ENCODE measurements at places on chromosomes 2 and 18. TPM values are rescaled to one million over a fixed set of nuclear protein-coding genes. Genes with fewer than 3 reads are reported as not detected.

REV1 gene
- 54.2 TPM for polyA plus RNA-seq

FBLN7 gene
- 16.3 TPM for polyA plus RNA-seq

DNA sequence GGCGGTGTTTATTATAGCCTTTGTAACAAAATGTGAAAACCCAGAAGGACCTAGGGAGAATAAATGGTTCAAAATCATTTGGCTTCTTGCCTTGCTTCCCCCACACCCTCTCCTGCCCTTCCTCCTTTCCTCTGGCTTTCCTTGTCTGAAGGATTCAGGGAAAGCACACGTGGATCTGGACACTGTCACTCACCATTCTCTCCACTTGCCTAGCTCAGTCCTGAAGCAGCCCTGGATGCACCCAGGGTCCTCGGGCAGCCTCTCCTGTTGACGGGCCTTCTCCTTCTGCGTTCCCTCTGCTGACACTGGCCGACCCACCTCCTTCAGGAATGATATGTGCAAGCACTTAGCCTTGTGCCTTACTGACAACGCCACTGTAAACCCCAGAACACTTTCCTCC, 68.4 kb downstream of the FAM210A start:
- DNase-seq: no peak

DNA sequence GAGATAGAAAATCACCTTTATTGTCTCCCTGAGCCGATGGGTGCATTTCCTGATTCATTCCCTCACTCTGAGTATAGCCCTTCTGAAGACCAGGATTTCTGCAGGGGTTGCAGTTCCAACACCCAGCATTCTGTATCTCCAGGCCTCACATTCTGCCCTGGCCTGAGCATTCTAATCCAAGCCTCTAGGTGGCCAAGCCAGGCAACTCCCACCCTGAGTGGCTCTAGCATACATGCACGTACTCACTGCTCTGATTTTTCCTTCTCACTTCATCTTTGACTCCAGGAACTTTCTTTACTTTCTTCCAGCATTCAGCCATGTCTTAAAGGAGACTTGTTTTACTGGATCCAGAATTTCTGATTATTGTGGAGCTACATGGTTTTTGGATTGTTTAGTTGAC, 100.7 kb upstream of the STK39 start:
- DNase-seq: no peak

DNA sequence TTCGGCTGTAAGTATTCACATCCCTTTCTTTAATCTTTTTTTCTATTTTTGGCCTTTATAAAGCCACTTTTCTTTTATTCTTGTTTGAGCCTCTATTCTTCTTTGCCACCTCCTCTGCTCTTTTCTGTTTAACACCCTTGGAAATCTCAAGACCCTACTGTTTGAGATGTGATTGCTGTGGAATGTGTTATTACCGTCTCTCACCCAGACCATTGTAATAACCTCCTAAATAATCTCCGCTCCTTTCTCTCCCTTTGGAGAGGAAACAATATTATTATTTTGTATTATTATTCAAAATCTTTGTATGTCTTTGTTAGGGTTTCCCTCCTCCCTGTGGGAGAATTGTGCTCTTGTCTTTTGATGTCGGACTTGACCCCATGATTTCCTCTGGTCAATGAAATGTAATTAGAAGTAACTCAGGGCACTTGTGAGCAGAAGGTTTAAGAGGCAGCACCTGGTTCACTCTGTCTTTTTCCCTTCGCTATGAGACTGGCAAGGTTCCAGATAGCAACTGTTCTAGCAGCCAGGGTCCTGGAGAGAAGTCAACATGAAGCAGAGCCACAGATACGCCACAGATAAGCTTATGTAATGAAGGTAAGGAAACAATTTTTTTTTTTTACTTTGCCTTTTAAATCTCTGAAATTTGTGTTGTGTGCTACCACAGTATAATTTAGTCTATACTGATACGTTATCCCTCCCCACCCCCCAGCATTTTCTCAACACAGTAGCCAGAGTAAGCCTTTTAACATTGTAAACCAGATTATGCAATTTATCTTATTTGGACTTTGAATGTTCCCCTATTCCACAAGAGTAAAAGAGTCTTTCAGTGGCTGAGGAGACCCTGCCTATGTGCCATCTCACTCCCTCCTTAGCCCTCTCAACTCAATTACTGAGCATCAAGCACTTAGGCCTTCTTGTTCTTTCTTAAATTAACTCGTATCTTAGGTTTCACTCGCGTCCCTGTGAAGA, 601.2 kb upstream of the ZNF804A start:
- no peak for DNase-seq

GRCh38 chr2:218863021-218863520, 3.5 kb downstream of the WNT6 start:
- DNase-seq: no peak

GRCh38 chr2:153145470-153145978, 333.0 kb downstream of the RPRM start:
- no peak for DNase-seq

GALNT1 gene
- polyA plus RNA-seq: 77.5 TPM

DNA sequence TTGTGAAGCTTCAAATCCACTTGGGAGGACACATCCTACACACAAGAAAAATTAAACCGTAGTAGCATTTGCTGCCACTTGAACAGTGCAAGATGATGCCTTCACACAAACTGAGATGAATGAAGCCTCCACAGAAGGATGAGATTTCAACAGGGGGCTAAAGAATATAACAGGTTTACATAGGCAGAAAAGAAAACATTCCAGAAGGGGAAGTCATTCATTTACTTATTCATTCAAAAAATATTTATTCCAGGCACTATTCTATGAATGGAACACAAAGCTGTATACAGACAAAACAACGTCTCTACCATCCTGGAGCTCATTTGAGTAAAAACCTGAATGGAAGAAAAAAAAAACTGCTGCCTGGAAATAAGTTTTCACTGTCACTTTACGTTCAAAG, 170.5 kb downstream of the CDH20 start:
- DNase-seq: no peak

DNA sequence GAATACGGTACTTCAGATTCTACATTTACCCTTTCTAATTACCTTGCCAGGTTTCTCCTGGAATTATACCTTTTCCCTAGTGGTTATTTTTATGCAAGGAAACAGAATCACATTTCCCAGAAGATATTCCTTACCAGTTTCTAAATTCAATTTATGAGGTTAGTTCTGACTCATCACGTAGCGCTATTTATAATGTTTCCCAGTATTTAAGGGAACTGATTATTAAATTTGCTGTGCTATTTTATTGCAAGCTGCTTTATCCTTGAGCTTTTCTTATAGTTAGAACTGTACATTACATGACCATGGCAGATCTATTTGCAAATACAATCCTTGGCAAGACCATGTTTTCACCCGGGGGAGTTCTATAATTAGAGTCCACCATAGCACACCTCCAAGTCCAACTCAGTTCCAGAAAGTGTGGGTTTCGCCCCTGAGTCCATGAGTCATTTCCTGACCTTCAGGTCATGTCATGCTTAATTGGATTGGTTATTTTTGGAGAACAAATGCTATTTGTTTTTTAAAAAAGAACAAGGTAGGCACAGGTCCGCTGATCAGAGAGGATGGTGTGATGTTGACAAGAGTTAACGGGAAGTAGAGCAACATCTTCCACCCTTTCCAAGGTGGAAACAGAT, 126.6 kb downstream of the ZNF532 start:
- no peak for DNase-seq

GRCh38 chr2:223969856-223970255, 12.6 kb downstream of the MRPL44 start:
- no peak for DNase-seq

DNA sequence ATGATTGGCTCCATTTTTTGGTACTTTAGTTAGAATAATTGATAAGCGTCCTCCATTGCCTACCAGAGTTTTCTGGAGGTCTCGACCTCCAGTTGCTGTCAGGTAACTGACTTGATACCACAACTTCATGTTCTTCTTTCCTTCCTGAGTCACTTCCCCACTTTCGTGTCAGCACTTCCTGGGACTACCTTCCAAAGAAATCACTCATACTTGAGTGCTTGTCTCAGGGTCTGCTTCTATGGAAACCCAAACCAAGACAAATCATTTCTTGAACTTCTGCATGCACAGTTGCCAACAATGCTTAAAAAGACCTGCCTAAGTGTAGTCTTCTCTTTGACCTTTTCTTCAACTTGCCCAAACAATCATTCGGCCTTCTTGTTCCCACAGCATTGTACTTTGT, 210.3 kb upstream of the ETAA1 start:
- DNase-seq: no peak

DNA sequence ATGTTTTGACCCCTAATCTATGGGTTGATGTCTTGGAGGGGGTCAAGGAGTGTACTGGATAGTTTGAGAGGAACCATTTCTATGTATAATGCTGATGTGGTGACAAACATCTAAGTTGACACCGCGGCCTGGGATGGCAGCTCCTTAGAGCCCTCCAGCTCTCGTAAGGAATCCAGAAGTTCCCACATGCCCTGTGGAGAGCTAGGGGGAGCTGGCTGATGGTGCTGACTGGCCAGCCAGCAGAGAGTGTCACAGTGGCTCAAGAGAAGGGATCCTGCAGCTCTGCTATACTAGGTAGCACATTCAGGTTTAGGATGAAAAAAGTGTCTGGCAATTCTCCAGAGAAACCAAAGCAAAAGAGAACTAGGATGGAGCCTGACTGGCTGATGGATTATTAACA, 842.2 kb upstream of the VRK2 start:
- DNase-seq: no peak

DNA sequence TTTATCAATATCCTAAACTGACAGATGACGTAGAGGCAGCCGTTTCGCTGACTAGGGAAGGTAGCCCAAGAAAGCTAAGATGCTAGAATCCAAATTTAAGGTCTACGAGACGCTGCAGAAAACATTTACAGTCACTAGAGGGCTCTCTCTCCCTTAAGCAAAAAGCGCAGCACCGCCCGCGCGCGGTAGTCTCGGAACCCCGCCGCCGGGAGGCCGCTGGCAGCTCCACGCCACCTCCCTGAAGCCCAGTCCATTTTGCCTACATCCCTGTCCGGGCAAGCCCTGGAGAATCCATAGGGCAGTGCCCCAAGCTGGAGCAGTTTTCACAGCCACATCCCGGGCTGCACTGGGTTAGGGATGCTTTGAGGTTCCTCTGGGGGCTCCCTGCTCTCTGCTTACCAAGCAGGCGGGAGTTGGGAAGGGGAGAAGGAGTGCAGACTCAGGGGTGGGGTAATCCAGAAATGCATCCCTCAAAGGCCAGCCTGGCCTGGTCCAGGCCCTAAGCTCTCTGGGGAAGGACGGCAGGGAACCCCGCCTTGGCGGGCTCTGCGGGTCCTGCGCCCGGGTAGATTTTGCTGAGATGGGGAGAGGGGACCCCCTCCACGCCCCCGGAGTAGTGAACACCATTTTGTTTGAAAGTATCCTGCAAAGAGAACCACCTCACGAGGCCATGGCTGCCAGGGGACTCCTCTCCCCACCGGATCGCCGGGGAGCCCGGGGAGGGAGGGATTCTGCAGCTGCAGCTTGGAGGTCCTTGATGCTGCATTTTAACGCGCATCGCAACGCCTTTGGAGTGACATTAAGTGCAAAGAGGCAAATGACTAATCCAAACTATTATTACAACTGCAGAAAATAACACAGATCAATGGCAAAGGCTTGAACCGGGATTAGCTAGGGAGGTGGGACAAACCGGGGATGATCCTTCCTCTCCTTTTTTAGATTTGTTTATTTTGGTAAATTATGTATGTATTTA, 1.3 kb upstream of the DPYSL5 start:
- DNase-seq: no peak

DNA sequence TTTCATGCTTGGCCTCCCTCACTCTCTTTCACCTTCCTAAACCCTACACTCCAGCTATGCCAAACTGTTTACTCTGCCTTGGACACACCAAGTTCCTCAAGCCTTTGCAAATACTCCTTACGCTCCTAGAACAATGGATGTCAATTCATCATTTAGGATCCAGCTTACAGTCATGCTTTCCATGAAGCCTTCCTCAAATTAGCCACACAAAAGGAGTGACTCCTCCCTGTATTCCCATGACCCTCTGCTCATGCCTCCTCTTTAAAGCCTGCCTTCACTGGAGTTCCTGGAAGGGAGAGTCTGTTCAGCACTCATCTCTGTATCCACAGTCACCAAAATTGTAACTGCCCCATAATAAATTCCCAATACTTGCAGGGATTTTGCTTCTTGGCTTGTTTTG, 721 bp upstream of the EHD3 start:
- no peak for DNase-seq

GRCh38 chr18:21834299-21834660, 93.7 kb downstream of the MIB1 start:
- no peak for DNase-seq

NMUR1 gene
- polyA plus RNA-seq: 0.98 TPM

GATA6 gene
- polyA plus RNA-seq: 11.3 TPM

MC2R gene
- polyA plus RNA-seq: not detected

GRHL1 gene
- polyA plus RNA-seq: 5.4 TPM

DNA sequence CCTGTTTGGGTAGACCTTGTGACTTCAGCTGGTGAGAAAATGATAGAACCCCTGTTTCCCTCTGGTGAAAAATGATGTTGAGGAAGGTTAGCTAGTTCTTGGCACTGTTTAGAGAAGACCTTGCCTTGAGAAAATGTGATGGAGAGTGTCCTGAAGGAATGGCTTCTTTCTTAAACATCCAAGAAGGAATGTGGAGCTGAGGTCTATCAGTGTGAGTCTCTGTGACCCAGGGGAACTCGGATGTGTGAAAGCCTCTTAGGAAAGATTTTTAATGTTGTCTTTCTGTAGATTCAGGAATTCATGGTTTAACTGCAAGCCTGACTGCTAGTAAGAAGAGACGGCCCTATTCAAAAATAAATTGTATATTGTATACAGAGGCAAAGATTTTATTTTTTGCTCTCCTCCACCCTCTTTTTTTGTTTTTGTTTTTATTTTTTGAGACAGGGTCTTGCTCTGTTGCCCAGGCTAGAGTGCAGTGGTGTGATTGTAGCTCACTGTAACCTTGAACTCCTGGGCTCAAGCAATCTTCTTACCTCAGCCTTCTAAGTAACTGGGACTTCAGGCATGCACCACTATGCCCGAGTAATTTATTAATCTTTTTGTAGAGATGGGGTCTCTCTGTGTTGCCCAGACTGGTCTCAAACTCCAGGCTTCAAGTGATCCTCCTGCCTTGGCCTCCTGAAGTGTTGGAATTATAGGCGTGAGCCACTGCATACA, 87.5 kb downstream of the ZNF532 start:
- DNase-seq: no peak

ZEB2 gene
- polyA plus RNA-seq: 148 TPM

GRCh38 chr2:198173864-198174263, 369.5 kb downstream of the PLCL1 start:
- no peak for DNase-seq

GDF7 gene
- 3.8 TPM for polyA plus RNA-seq

SAG gene
- polyA plus RNA-seq: 0.07 TPM

GRCh38 chr2:8168876-8169424, 512.9 kb upstream of the ID2 start:
- no peak for DNase-seq

Measured in right renal pelvis (tissue), 4 donors.